ENCODE measurements at places on chromosomes 2 and 18. TPM values are rescaled to one million over a fixed set of nuclear protein-coding genes. Genes with fewer than 3 reads are reported as not detected.

DNA sequence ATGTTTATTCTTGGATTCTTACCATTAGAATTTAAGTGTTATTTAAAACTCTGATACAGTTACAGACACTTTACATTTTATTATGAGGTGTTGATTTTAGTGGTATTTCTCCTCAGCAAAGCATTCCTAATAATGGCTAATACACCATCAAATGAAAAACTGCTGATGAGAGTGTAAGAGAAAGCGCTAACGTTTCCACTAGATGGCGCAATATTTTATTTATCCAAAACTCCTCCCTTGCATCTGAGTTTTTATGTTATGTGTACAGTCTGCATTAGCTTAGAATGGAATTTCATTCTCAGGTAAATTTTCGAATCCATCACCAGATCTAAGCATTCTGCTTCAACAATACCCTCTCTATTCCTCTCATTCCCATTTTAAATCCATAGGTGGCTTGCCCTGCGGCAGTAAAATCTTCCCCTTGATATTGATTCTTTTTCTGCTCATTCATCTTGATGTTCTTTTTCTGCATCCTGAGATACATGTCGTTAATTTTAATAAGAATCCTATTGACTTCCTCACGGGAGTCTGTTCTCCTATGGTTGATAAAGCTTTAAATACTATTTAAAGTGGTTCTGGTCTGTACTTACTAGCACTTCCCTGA is 53.9 kb downstream of the PRKRA start:
- no peak for DNase-seq

GRCh38 chr2:5590886-5591285 is 101.3 kb upstream of the SOX11 start:
- DNase-seq, result no peak

- DNase-seq, result no peak
These were observed 181.8 kb upstream of the GCFC2 start for GRCh38 chr2:75892490-75892889.

DNA sequence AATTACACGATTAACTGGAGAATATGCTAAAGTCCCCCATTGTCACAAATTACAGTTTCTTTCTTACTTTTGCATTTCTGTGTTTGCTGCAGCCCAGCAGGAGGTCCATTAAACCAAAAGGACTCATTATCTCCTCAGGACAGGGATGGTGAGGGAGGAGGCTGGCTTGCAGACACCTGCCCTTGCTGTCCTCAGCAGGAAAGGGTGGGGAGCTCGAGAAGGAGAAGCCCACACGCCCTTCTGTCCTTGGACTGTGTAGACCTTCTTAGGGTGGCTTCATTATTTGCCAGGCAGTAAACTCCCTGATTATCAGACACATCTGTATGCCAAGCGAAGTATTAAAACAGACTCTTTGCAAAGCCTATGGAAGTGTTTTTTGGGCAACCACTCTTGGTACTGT is 196.0 kb downstream of the LDLRAD4 start:
- no peak for DNase-seq

Gene SP100
- 58.5 TPM for total RNA-seq

Gene RESP18
- total RNA-seq, result not detected

Gene TCF7L1
- 7.1 TPM for total RNA-seq

Measured in heart left ventricle (tissue), 16 donors.